ENCODE measurements at places on chromosomes 1 and 21.

GRCh38 chr1:209659909-209660308, 7.7 kb upstream of the LAMB3 start:
- no peak for DNase-seq

DNA sequence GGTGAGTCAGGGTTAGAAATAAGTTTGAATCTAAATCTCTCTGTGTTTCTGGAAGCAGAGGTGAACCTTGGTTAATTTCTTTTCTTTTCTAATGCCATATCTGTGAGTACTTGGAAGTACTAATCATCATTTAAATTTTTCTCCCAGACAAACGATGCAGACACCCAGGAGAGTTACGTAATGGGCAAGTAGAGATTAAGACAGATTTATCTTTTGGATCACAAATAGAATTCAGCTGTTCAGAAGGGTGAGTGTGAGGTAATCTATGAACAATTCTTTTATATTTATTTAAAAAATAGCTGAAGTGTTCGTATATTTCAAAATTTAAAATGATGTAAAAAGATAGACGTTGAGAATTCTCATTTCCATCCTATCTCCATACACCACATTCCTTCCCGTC, 11.2 kb downstream of the C4BPA start:
- DNase-seq: no peak

DNA sequence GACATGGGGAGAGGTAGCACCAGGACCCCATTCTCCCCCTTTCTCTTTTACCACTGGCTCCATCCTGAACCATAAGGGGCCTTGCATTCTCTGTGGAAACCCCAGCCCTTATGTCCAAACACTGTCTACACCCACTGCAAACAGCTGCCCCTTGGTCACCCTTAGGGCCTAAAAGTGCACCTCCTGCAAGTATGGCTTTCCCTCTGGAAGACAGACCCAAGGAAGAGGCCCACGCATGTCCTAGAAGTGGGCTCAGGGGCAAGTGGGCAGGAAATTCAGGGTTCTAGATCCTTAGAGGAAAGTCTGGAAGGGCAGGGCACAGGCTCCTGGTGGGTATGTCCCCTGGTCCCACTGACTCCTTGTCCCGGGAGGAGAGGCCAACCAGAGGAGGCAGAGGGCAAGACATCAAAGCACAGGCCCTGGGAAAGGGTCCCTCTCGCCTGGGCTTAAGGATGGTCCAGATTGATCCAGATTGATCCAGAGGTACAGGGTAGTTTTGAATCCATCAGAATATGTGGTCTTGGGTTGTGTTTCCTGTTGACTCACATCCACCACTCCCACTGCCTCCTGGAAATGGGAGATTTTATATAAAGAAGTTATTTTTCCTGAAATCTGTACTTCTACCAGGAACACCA, 150.9 kb downstream of the GRIK3 start:
- DNase-seq: no peak

- no peak for DNase-seq
Measured at GRCh38 chr1:35111106-35111505, 31.9 kb downstream of the ZMYM1 start.

GRCh38 chr1:166258017-166258416, 91.2 kb upstream of the FAM78B start:
- no peak for DNase-seq

GRCh38 chr1:212754193-212754592, 37.4 kb downstream of the NSL1 start:
- peak; percentile 26 for DNase-seq

- no peak for DNase-seq
Measured at GRCh38 chr1:94795434-94795833, 24.7 kb upstream of the SLC44A3 start.

- peak; percentile 62 for DNase-seq
Measured at GRCh38 chr1:998995-999724, 737 bp downstream of the HES4 start.

DNA sequence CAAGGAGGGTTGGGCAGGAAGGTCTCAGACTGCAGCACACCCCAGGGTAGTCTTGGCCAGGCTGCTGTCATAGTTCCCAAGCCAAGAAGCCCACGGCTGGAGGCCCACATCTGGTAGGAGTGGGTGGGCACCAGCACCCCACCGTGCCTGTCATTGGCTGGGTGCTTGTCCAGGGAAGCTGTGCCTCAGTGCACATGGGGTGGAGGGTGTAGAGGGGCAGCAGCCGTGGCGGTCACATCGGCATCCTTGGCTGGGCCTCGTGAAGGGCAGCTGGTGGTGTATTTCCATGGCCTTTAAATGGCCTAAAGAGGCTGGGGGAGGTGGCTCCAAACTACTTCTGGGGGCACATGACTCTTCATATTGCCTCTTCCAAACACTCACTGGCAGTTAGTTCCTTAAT, 119.6 kb upstream of the USP24 start:
- no peak for DNase-seq

DNA sequence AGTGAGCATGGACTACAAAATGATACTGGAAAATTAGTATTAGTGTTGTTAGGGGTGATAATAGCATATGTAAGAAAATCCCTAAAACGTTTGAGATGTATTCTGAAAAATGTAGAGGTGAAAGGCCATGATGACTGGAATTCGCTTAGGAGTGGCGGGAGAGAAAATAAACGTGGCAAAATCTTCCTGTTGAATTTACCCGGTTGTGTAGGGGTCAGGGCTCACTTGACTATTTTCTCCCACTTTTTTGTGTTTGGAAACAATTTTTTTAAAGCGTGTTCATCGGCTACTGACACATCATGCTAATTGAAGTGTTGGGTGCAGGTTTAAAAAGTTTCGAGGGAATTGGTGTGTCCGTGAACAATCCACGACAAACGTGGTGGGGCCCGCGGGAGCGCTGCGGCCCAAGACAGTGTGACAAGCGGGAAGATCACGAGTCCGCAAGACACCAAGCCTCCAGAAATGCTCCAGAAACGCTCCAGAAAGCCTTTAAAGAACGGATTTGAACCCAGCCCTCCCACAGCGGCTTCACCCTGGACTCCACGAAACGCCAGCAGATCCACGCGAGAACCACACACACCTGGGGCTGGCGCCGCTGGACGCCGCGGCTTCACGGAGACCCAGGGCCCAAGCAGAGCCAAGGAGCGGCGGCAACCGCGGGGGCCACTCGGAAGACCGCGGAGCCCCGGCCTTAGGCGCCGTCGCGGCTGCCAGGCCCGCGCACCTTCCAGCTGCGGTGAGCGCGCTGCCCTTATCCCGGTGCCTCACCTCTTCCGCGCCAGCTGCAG, 573 bp downstream of the PSMG1 start:
- no peak for DNase-seq

GRCh38 chr1:156642265-156643048, 540 bp downstream of the BCAN start:
- DNase-seq: no peak

GRCh38 chr1:51000651-51001050, 30.6 kb downstream of the CDKN2C start:
- no peak for DNase-seq

GRCh38 chr1:184427722-184428121, 40.9 kb downstream of the C1orf21 start:
- DNase-seq: no peak

GRCh38 chr1:115092175-115092574, 2.9 kb upstream of the TSPAN2 start:
- DNase-seq: no peak

DNA sequence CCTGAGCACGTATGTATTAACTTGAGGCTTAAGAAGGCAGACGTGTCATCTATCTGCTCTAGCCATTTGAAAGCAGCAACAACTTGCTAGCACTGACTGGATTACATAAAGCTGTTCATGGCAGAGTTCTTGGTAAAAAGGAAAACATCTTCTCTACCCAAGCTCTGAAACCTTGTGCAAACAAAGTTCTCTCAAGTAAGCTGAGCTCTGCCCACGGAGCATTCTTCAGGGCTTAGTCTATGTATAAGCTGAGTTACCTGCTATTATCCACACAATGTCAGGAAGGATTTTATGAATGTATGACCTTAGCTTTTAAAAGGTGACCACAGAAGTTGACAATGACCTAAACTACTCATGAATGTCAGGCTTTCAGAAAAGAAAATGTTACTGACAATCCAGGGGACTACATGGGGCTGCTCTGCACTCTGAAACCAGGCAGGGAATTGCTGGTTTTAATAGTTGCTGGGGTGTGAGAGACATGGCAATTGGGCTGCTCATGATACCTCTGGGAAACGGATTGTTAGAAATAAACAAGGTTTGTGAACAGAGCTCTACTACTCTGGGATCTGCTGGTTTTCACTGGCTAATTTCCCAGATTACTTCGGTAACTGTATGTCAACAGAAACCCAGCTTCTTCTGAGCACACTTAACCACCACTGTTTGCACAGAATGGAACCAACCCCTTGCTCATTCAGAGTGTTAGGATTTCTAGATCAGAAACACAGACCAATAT, 29.6 kb upstream of the CCN1 start:
- no peak for DNase-seq

DNA sequence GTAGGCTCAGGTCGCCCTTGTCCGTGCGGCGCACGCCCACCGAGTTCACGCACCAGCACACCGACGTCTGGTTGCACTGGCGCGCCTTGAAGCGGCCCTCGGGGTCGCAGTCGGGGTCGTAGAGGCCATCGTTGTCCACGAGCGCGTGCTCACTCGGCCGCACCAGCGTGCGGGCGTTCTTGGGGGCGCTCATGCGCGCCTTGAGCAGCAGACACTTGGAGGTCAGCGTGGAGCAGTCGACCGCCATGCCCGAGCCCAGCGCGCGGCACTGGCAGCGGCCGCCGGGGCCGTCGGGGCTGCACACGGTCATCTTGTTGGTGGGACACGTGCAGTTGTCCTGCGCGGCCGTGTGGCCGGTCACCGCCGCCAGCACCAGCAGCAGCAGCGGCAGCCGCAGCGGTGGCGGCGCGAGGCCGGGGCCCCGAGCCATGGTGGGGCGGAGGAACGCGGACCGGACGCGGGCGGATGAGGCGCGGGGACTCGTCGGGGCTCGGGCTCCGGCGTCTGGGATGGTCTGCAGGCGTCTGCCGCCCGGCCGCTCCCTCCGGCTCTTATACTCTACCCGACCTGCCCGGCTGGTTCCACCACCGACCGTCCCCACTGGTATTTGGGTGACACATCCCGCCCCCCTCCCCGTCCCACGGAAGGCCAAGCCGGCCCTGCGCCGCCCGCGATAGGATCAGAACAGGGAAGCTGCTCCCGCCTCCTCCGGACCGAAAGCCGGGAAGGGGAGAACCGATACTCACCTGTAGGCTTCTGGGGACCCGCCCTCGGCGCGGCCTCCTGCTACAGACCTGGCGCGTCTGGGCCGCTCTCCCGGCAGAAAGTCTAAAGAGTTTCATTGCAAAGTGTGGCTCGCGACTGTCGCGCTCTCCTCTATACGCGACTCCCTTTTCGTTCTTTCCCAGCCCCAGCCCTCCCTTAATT, at the start of gene TACSTD2:
TACSTD2 (minus strand) TSS at position 526 of the 927 bp plus-strand sequence; CDS start at position 430, 96 bp downstream.
- DNase-seq: peak; percentile 20

- DNase-seq: no peak
Measured at GRCh38 chr21:45151445-45152160, 77.2 kb downstream of the ADARB1 start.

GRCh38 chr1:89927478-89927877, 67.4 kb upstream of the ZNF326 start:
- DNase-seq: no peak

DNA sequence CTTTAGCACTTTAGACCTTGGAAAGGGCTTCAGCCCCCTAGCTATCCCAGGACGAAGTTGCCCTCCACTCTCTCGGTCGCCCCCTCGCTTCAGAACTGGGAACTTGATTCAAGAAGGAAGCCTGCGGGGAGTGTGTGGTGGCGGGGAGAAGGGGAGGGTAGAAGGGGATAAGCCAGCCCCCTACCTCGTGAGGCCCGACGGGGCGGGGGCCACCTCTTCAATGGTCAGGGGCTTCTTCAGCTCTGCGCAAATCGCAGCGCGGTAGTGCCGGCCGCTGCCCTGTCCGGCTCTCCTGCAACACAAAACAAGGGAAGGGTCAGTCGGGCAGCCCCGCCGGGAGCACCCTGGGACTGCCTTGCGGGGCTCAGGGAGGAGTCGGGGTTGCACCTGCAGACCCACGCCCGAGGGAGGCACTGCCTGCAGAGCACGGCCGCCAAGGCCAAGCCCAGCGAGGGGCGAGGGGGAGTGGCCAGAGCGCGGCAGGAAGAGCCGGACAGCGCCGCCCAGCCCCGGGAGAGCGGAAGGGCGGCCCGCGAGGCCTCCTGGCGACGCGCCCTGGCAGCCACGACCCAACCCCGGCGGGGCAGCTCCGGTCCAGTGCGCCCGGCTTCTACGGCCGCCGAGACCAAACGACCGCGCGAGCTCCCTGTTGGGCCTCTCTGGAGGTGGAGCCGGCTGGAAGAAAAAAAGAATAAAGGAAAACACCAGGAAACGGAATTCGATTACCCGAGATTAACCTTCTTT, 56.2 kb upstream of the RASAL2 start:
- DNase-seq: no peak

GRCh38 chr1:16204634-16205333, 7.7 kb downstream of the ARHGEF19 start:
- DNase-seq: peak; percentile 43

DNA sequence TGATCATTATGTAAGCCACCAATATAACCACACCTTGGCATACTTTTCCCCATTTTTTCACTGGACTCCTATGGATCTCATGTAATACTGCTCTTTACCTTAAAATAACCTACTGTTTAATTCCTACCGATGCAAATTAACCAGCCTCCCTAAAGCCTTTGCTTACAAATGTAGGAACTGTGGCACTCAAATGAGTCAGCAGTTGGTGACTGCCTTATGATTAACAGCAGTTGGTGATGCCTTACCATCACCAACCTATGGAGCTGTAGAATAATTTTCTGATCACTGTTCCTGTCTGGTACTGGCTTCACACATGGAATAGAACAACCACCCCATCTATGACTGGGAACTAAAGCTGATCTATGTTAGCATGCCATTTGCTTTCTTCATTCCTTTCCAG, 7.8 kb upstream of the NUDT17 start:
- no peak for DNase-seq

DNA sequence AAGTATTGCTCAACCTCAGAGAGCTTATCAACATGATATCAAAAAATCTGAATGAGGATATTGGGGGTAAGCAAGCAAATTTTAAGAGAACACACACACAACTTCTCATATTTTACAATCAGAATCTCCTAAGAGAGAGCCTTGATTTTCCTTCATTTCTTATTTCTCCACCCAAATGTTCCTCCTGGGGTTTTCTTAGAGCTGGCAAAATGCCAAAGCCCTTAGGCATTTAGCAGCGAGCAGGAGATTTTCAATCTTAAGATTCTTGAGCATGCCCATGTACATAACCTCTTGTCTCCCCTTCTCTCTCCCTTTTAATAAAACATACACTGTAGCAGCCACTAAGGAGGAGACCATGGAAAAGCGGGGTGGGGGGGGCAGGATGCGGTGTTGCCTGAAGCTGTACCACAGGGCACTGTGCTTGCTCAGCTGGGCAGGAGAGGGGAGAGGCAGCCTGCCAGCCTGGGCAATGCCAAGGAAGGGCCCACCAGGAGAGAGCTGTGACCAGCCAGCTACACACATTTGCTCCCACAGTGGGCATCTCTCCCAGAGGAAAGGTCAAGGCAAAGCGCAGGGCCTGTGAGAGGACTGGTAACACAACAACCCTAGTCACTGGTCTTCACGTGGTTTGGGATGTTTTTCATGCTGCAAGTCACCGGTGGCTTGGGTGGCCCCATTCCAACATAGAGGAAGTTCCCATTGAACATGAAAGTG, 4.3 kb downstream of the BRINP2 start:
- no peak for DNase-seq

GRCh38 chr1:86381223-86381622, 14.9 kb downstream of the ODF2L start:
- no peak for DNase-seq
